ENCODE measurements at places on chromosomes 12 and 14.

DNA sequence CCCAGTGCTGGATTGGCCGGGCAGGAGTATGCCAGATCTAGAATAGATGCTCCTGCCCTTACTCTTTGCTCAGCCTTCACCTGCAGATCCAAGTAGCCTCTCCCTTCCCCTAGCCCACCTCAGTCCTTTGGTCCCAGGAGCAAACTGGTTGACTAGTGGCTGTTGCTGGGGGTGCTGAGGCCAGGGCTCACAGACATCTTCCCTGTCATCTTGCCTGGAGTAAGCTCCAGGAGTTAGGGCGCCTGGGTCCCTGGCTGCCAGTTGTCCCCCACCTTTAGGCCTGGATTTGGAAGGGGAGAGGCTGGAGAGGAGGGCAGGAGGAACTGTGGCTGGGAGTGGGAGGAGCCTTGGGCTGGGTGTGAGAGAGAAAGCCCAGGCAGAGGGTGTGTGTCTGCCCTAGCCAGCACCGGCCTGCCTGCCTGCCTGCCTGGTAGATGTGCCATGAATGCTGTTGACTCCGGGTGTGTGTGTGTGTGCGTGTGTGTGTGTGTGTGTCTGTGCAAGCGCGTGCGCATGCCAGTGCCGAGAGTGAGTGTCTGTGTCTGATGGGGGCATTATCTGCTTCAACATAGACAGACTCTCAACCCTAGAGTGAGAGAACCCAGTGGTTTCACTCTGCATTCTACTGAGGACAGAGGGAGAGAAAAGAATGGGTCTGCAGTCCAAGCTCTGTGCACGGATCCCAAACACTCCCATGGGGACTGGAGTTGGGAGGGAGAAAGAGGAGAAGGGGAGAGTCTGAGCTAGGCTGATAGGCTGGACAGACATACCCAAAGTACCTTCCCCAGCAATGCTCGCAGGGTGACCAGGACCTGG is 845 bp upstream of the RARG start:
- DNase-seq = peak; percentile 18

- no peak for DNase-seq
Observed at GRCh38 chr14:103135333-103136260, 12.3 kb downstream of the TNFAIP2 start.

- no peak for DNase-seq
Observed at GRCh38 chr12:82898441-82898840, 211.7 kb downstream of the TMTC2 start.

DNA sequence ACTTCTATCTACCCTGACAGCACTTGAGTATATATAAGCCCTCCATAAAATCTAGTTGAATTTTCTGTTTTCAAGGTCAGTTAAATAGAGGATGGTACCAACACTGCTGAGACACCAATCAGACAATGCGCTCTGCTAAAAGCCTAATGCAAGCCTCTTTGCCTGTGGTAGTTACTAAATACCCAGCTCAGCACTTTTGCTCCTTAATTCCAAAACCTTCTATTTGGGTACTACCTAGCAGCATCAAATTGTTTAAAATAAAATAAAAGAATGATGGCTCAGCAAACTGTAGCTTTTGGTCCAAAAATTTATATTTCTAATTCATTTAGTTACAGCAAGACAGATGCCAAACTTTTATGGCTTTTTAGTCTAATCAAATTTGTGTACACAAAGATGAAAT is 107.9 kb downstream of the IPO8 start:
- no peak for DNase-seq

DNA sequence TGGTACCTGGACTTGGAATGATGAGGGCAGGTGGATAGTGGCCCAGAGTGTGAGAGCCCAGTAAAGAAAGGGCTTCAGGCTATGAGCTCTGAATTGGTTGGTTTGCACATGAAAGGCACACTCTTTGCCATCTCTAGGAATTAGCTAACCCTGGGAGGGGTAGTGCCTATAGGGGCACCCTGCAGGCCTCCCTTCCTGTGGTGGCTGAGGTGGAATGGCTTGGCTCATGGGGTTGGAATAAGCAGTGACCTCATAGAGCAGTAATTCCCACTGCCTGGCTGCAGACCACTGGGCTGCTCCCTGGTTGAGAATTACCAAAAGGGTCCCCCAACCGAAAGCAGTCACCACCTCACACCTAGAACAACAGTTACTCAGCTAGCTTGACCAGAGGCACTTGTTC is 42.7 kb downstream of the ASCL4 start:
- no peak for DNase-seq

GRCh38 chr12:103779410-103780092 is 61.5 kb downstream of the NT5DC3 start:
- DNase-seq = no peak

- DNase-seq = no peak
Observed at GRCh38 chr12:32257695-32258496, 141.5 kb upstream of the FGD4 start.

- DNase-seq = no peak
Observed at GRCh38 chr12:88946372-88946997, 366.2 kb upstream of the KITLG start.

DNA sequence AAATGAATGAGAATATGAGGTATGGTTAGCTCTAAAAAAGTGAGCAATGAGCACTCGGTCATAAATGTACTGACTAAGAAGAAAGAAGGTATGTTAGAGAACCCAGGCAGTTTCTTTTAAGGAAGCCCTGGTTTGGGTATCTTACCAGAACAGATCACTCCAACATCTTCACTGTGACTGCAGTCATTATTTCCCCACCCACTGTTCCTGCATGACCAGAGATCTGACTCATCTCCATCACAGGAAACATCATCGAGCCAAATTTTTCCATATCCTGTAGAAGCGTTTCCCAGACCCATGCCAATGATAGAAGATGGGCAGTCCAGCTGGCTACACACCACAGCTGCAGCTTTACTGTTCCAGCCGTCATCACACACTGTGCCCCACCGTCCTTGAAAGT is 48.0 kb downstream of the CD163L1 start:
- no peak for DNase-seq

DNA sequence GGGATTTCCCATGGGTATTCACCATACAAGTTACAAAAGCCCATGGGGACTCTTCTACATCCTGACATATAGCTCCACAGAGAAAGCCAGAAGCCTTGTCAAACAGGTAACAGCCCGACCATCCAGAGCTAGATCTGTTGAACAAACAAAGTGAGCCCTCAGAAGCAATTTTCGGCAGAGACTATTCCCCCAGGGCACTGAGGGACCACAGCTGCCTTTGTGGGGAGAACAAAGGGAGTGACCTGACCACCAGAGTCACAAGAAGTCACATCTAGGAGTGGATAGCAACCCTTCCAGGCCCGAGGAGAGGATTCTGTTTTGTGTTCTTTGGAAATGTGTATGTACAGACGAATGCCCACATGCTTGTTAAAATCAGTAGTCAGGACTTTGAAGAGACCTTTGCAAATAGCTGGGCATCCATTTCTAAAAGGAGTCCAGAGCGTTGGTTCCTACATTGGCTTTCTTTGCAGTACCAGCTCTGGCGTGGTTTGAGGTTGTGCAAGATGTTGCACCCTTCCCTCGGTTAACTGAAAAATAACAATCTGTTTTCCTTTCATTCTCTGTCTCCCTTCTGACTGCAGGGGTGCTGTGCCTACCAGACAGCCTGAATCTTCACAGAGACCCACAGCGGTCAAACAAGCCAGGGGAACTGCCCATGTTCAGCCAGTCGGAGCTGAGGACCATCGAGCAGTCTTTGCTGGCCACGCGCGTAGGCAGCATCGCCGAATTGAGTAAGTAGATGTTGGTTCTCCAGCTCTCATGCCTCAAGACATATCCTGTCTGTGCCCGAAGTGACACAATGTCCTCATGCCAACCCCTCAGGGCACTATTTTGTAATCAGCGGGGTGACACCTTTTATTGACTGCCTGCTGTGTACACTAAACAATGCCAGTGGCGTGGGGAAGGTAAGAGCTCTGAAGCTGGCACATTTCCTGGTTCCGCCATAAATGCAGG is 165.4 kb upstream of the PWP1 start:
- no peak for DNase-seq

- no peak for DNase-seq
Observed at GRCh38 chr14:59356767-59357166, 108.4 kb downstream of the GPR135 start.

DNA sequence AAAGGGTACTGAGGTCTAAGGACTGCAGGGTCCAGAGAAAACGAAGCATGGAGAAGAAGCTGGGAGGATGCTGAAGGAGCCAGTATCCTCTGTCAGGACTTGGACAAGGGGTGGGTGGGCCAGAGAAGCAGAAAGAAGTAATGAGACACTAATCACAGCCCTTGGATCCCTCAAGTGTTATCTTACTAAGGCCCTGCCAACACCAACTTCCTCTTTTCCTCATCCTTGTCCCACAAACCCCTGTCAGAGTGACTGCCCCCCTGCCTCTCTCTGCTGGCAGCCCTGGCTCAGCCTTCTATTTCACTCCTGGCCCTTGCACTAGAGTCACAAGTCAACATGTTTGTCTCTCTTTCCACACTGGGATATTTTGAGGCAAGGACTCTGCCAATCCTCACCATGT is 3.8 kb upstream of the ASIC1 start:
- no peak for DNase-seq

- DNase-seq = no peak
Observed at GRCh38 chr12:49455501-49455900, 83.3 kb upstream of the KCNH3 start.
